ENCODE measurements at places on chromosomes 1 and 21. TPM values are rescaled to one million over a fixed set of nuclear protein-coding genes. Genes with fewer than 3 reads are reported as not detected.

- H3K4me1 ChIP-seq, result peaks cover 17% of the 10 kb centered on the region
- H3K36me3 ChIP-seq, result peaks cover 6% of the 10 kb centered on the region
- H3K4me3 ChIP-seq, result no peak overlapping the region
- DNase-seq, result no peak
Measured at GRCh38 chr1:65459397-65459768, 38.9 kb downstream of the LEPR start.

FCGR3B gene
- not detected for total RNA-seq

DNA sequence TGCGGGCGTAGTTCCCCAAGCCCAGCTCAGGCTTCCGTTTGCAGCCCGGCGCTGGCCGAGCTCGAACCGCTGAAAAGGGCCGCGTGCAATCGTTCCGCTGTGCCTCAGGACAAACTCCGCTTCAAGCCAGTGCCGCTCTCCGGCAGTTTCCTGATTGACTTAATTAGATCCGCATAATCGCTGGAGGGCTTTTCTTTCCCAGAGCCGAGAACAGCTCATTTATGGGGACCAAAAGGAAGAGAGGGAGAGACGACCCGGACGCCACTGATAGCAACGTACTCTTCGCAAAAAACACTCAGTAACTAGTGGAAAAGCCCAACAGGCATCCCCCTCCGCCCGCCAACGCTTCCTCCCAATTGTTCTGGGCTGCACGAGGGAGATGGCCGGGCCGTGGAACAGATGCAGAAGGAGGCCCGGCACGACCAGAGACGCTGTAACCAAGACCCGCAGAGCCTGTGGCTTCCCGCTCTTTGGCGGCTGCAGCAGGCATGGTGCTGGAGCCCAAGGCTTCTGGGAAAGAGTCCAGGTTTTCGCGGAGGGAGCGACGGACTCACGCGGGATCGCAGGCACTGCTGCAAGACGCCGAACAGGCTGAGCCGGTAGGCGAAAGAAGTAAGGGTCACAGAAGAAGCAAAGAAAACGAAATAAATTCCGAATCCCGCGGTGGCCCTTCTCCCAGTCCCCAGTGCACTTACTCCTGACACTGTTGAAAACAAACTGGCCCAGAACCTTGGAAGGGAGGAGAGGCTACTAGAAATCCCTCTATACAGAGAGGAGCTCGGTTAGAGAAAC lies 3.6 kb upstream of the FOXD2 start:
- H3K27me3 ChIP-seq, result peaks cover 42% of the 10 kb centered on the region
- peaks cover 20% of the 10 kb centered on the region for H3K36me3 ChIP-seq
- H3K27ac ChIP-seq, result no peak overlapping the region
- DNase-seq, result peak; percentile 22
- H3K4me3 ChIP-seq, result no peak overlapping the region
- H3K4me1 ChIP-seq, result peaks cover 34% of the 10 kb centered on the region

GRCh38 chr1:50981741-50982140 lies 11.7 kb downstream of the CDKN2C start:
- no peaks in the 10 kb centered on the region for H3K36me3 ChIP-seq
- no peak overlapping the region for H3K27ac ChIP-seq
- H3K27me3 ChIP-seq, result peaks cover 22% of the 10 kb centered on the region

DNA sequence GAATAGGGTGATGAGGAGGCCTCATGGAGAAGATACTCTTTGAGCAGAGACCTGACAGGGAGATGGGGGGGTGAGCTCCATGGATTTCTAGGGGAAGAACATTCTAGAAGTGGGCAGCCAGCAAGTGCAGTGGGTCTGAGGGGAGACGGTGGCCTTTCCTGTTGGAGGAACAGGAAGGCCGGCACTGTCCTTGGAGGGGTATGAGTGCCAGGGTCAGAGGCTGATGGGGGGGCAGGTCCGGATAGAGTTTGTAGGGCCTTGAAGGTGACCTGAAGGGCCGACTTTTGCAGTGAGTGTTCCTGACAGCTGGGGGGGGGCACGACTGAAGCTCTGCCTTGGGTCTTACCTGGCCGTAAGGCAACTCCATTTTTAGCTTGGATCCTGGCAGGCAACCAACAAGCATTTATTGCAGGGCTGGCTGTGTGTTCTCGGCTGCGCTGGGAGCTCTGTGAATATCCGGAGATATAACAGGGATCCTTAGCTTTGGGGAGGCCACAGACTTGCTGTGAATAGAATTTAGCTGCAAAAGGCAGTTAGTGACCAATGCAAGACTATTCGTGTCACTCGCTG lies 130.6 kb downstream of the MRPS6 start:
- H3K27me3 ChIP-seq, result peaks cover 3% of the 10 kb centered on the region
- no peak overlapping the region for H3K4me3 ChIP-seq
- peaks cover 28% of the 10 kb centered on the region for H3K4me1 ChIP-seq

IL22RA1 gene
- not detected for total RNA-seq

GRCh38 chr1:85318217-85318616 lies 41.8 kb upstream of the BCL10 start:
- no peak for DNase-seq
- no peak overlapping the region for H3K27ac ChIP-seq
- H3K27me3 ChIP-seq, result peaks cover 49% of the 10 kb centered on the region
- H3K4me1 ChIP-seq, result peaks cover 7% of the 10 kb centered on the region
- H3K36me3 ChIP-seq, result no peaks in the 10 kb centered on the region

GRCh38 chr1:41576620-41577019 lies 92.1 kb upstream of the EDN2 start:
- H3K27ac ChIP-seq, result no peak overlapping the region
- H3K4me3 ChIP-seq, result no peak overlapping the region
- no peaks in the 10 kb centered on the region for H3K27me3 ChIP-seq
- peaks cover 61% of the 10 kb centered on the region for H3K36me3 ChIP-seq
- DNase-seq, result no peak

- no peak overlapping the region for H3K4me3 ChIP-seq
- no peak for DNase-seq
- peaks cover 5% of the 10 kb centered on the region for H3K4me1 ChIP-seq
- H3K27me3 ChIP-seq, result peaks cover 8% of the 10 kb centered on the region
Measured at GRCh38 chr1:55230659-55231058, 15.5 kb upstream of the USP24 start.

DNA sequence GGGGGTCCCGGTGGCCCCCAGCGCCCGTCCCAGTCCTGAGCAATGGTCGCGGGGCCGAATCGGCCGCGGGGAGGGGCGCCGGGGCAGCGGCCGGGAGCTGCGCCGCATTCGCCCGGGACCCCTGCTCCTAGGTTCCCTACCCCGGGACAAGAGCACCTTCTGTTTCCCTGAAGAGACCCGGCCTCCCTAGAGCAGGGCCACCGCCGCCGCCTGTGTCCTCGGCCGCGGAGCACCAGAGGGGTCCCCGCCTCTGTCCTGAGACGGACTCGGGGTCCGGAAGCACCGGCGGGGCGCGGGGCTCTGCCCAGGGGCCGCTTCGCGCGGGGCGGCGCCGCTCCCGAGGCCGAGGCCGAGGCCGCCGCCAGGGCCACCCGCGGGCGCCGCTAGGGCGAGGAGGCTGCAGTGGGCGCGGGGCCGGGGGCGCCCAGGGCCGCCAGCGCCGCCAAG lies 157.9 kb downstream of the CASZ1 start:
- H3K27me3 ChIP-seq, result peaks cover 2% of the 10 kb centered on the region
- no peak overlapping the region for H3K27ac ChIP-seq
- H3K4me1 ChIP-seq, result peaks cover 1% of the 10 kb centered on the region
- H3K36me3 ChIP-seq, result no peaks in the 10 kb centered on the region

DNA sequence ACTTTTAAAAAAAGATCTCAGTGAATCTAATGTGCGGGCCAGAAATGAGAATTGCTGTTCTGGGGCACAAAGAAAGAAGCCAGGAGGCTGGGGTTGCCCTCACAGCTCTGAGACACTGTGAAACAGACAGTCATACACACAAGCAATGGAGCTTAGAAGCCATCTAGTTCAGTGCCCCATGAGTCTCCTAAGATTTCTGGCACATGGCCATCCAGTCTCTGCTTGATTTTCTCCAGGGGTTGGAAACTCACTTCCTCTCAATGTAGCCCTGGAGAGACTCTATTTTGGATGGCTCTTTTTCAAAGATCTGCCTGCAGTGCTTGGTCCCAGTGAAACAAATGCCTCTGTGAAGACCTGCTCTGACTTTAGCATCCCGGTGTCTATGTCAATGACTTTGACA lies 38.6 kb downstream of the KCNN3 start:
- no peak for DNase-seq
- no peaks in the 10 kb centered on the region for H3K36me3 ChIP-seq
- no peaks in the 10 kb centered on the region for H3K27me3 ChIP-seq

DNA sequence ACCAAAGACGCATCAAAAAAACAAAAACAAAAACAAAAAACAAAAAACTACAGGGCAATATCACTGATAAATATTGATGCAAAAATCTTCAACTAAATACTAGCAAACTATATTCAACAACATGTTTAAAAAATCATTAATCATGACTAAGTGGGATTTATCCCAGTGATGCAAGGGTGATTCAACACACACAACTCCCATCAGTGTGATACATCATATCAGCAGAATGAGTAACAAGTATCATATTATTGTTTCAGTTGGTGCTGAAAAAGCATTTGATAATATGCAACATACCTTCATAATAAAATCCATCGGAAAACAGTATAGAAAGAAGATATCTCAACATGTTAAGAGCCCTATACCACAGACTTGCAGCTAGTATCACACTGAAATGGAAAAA lies 953.0 kb downstream of the AMY1C start:
- no peak for DNase-seq
- peaks cover 3% of the 10 kb centered on the region for H3K4me1 ChIP-seq
- H3K36me3 ChIP-seq, result no peaks in the 10 kb centered on the region
- no peak overlapping the region for H3K27ac ChIP-seq

GRCh38 chr1:231605149-231606100 lies 21.2 kb upstream of the DISC1 start:
- DNase-seq, result no peak
- no peaks in the 10 kb centered on the region for H3K27me3 ChIP-seq
- H3K36me3 ChIP-seq, result no peaks in the 10 kb centered on the region
- H3K27ac ChIP-seq, result no peak overlapping the region
- no peak overlapping the region for H3K4me3 ChIP-seq
- H3K4me1 ChIP-seq, result peaks cover 5% of the 10 kb centered on the region

GRCh38 chr1:186297439-186298045 lies 77.5 kb downstream of the TPR start:
- H3K4me3 ChIP-seq, result peak overlapping the region; percentile 2
- DNase-seq, result no peak
- peak overlapping the region; percentile 42 for H3K27ac ChIP-seq
- H3K36me3 ChIP-seq, result peaks cover 4% of the 10 kb centered on the region

ELAPOR1 gene
- total RNA-seq, result 8.7 TPM

- no peak overlapping the region for H3K27ac ChIP-seq
- H3K4me3 ChIP-seq, result no peak overlapping the region
- H3K27me3 ChIP-seq, result no peaks in the 10 kb centered on the region
- no peak for DNase-seq
- H3K4me1 ChIP-seq, result no peaks in the 10 kb centered on the region
- H3K36me3 ChIP-seq, result no peaks in the 10 kb centered on the region
Measured at GRCh38 chr1:238487931-238488330, 597.2 kb upstream of the ZP4 start.

GRCh38 chr1:104082221-104082620 lies 332.5 kb downstream of the AMY1C start:
- no peaks in the 10 kb centered on the region for H3K27me3 ChIP-seq
- H3K4me1 ChIP-seq, result no peaks in the 10 kb centered on the region
- H3K36me3 ChIP-seq, result no peaks in the 10 kb centered on the region
- H3K4me3 ChIP-seq, result no peak overlapping the region

DNA sequence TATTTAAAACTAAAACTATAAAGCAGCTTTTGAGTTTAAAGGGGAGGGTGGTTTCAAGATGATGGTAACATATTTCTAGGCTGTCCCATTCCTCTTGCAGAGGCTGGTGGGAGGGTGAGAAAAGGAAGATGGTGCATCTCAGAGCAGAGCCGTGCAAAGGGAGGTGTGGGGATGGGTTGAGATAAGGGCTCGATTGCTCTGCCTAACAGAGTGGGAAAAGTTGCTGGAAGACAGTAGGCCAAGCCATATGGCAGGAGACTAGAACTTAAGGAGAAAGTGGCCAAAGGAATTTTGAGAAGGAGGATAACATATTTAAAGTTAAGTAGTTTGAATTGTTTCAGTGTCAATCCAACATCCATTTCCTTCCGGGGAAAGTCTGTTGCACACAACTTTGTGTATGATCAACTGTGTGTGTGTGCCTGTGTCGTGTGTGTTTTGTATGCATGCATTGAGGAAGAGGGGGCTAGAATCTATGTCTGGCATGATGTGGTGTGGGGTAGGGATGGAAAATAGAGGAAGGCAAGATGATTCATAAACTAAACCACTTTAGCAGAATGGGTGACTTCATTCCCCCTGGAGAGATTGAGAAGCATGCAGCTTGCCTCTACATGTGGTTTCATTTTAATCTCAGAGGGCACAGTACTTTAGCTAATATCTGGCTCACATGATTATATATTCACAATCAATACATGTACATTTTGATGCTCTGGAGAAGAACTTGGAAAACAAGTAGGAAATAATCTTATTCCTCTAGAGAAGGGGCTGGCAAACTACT lies 145.0 kb upstream of the DNAH14 start:
- peaks cover 19% of the 10 kb centered on the region for H3K4me1 ChIP-seq
- H3K27ac ChIP-seq, result no peak overlapping the region
- no peaks in the 10 kb centered on the region for H3K36me3 ChIP-seq
- DNase-seq, result no peak
- no peaks in the 10 kb centered on the region for H3K27me3 ChIP-seq

- no peak overlapping the region for H3K4me3 ChIP-seq
- peaks cover 2% of the 10 kb centered on the region for H3K27me3 ChIP-seq
Measured at GRCh38 chr21:42143111-42143510, 72.0 kb downstream of the UMODL1 start.

GRCh38 chr21:37202221-37203110 lies 64.7 kb downstream of the VPS26C start:
- peaks cover 30% of the 10 kb centered on the region for H3K36me3 ChIP-seq
- no peak overlapping the region for H3K27ac ChIP-seq
- H3K4me3 ChIP-seq, result no peak overlapping the region
- H3K4me1 ChIP-seq, result peaks cover 6% of the 10 kb centered on the region
- no peaks in the 10 kb centered on the region for H3K27me3 ChIP-seq

TMEM52 gene
- total RNA-seq, result 1.1 TPM

GRCh38 chr1:55876276-55877060 lies 661.3 kb upstream of the USP24 start:
- H3K4me3 ChIP-seq, result no peak overlapping the region
- H3K4me1 ChIP-seq, result no peaks in the 10 kb centered on the region
- DNase-seq, result no peak
- no peak overlapping the region for H3K27ac ChIP-seq

CHI3L2 gene
- 12.7 TPM for total RNA-seq

FMO4 gene
- 2.8 TPM for total RNA-seq

- H3K27ac ChIP-seq, result no peak overlapping the region
- H3K36me3 ChIP-seq, result peaks cover 30% of the 10 kb centered on the region
- no peaks in the 10 kb centered on the region for H3K27me3 ChIP-seq
- no peak overlapping the region for H3K4me3 ChIP-seq
- no peak for DNase-seq
Measured at GRCh38 chr1:180415985-180416633, 86.3 kb downstream of the ACBD6 start.

PLD5 gene
- total RNA-seq, result not detected

MAN1A2 gene
- 18.5 TPM for total RNA-seq

MTARC1 gene
- not detected for total RNA-seq

GRCh38 chr1:27928216-27928954 lies 6.4 kb upstream of the SMPDL3B start:
- H3K27ac ChIP-seq, result no peak overlapping the region
- no peak for DNase-seq
- H3K4me3 ChIP-seq, result no peak overlapping the region

GRCh38 chr1:168583571-168583970 lies 7.2 kb downstream of the XCL1 start:
- no peak overlapping the region for H3K4me3 ChIP-seq
- no peak overlapping the region for H3K27ac ChIP-seq
- no peaks in the 10 kb centered on the region for H3K4me1 ChIP-seq
- no peak for DNase-seq
- no peaks in the 10 kb centered on the region for H3K27me3 ChIP-seq

RGS1 gene
- total RNA-seq, result 12.0 TPM

GRCh38 chr1:39901464-39901713 lies 328 bp downstream of the MYCL start:
- no peak for DNase-seq
- peak overlapping the region; percentile 23 for H3K4me3 ChIP-seq
- H3K4me1 ChIP-seq, result peaks cover 2% of the 10 kb centered on the region
- no peak overlapping the region for H3K27ac ChIP-seq
- peaks cover 53% of the 10 kb centered on the region for H3K27me3 ChIP-seq
- H3K36me3 ChIP-seq, result no peaks in the 10 kb centered on the region

CFAP57 gene
- total RNA-seq, result not detected

Data from activated CD4-positive, alpha-beta T cell treated with anti-CD3 and anti-CD28 coated beads for 36 hours (primary cell).